GM13977 (cell line): ENCODE measurements at places on chromosomes 2 and 18.

GRCh38 chr2:103788389-103788788, 1026.6 kb downstream of the TMEM182 start:
- no peak for DNase-seq

- DNase-seq: no peak
Observed at GRCh38 chr2:122105171-122105876, 349.9 kb downstream of the TSN start.

GRCh38 chr2:21774691-21775368, 651.1 kb downstream of the TDRD15 start:
- no peak for DNase-seq

- no peak for DNase-seq
Observed at GRCh38 chr18:45274026-45274425, 341.2 kb upstream of the SLC14A2 start.

- no peak for DNase-seq
Observed at GRCh38 chr2:134670955-134671354, 47.8 kb downstream of the TMEM163 start.
